Bladder microvascular endothelial cell (primary cell): ENCODE measurements at places on chromosomes 6 and 20. TPM values are rescaled to one million over a fixed set of nuclear protein-coding genes. Genes with fewer than 3 reads are reported as not detected.

WFDC12 gene
- not detected in 2 replicates for total RNA-seq

MATN4 gene
- 0.06 TPM in 1 of 2 replicates, not detected in the other for total RNA-seq

JPH2 gene
- 0.16 and 0.63 TPM in 2 replicates for total RNA-seq

RIPPLY2 gene
- 0.19 TPM in 1 of 2 replicates, not detected in the other for total RNA-seq

IP6K3 gene
- not detected in 2 replicates for total RNA-seq

SGK2 gene
- total RNA-seq: under 0.01 and 0.31 TPM in 2 replicates

SDHAF4 gene
- total RNA-seq: 2.8 and 4.0 TPM in 2 replicates

PRDM13 gene
- total RNA-seq: not detected in 2 replicates

TRAPPC3L gene
- under 0.01 and 0.19 TPM in 2 replicates for total RNA-seq

PPP1R14C gene
- not detected in 2 replicates for total RNA-seq

PEX3 gene
- 10.2 and 22.0 TPM in 2 replicates for total RNA-seq

EDN3 gene
- not detected in 2 replicates for total RNA-seq

BCAS1 gene
- total RNA-seq: not detected in 2 replicates

MDFI gene
- 7.1 and 22.8 TPM in 2 replicates for total RNA-seq

POU3F2 gene
- total RNA-seq: not detected in 2 replicates

ESF1 gene
- total RNA-seq: 7.1 and 22.5 TPM in 2 replicates
